Cerebellar nuclear complex (tissue), 1 donor: ENCODE measurements at places on chromosomes 7 and 10.

DNA sequence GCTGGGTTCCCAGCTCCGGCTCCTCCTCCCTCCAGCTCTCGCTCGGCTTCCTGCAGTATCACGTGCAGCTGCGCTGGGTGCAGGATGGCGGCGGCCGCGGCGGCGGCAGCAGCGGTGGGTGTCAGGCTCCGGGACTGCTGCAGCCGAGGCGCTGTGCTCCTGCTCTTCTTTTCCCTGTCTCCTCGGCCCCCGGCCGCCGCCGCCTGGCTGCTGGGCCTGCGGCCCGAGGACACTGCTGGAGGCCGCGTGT is at the start of gene CNNM1:
CNNM1 (plus strand) TSS at position 53 of the 250 bp plus-strand sequence; CDS start at position 85, 32 bp downstream.
- DNase-seq, result no peak

- DNase-seq, result no peak
Measured at GRCh38 chr7:94763268-94763667, 107.3 kb upstream of the SGCE start.

- no peak for DNase-seq
Measured at GRCh38 chr10:22976534-22976933, 48.7 kb downstream of the ARMC3 start.

GRCh38 chr7:48101968-48102367 is 12.9 kb downstream of the UPP1 start:
- DNase-seq, result no peak

- no peak for DNase-seq
Measured at GRCh38 chr7:37348982-37349381, 99.7 kb downstream of the ELMO1 start.

DNA sequence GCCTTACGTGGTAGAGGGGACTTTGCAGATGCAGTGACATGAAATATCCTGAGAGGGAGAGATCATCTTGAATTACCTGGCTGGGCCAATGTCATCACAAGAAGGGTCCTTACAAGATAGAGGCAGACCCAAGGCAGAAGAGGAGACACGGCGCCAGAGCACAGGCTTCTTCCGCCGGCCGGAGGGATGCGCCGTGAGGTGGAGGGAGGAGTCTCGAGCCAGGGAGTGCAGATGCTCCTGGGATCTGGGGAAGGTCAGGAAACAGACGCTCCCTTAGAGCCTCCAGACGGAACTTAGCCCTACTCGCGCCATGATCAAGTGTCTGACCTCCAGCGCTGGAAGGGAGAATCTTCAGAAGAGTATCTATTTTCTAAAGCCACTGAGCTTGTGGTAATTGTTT is 304.8 kb downstream of the GLRX3 start:
- no peak for DNase-seq

- no peak for DNase-seq
Measured at GRCh38 chr10:13016426-13016825, 14.9 kb upstream of the CCDC3 start.

DNA sequence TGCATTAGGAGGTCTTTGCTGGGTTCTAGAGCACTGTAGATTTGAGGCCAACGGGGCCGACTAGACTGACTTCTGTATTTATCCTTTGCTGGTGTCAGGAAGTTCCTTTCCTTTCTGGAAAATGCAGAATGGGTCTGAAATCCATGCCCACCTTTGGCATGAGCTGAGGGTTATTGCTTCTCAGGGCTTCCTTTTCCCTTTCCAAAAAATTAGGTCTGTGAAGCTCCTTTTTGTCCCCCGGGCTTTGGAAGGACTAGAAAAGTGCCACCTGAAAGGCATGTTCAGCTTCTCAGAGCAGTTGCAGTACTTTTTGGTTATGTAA is 675 bp downstream of the IL6 start:
- no peak for DNase-seq

- no peak for DNase-seq
Measured at GRCh38 chr10:99540306-99540656, 7.5 kb downstream of the NKX2-3 start.

- DNase-seq, result no peak
Measured at GRCh38 chr7:153320681-153321080, 561.1 kb downstream of the ACTR3B start.

DNA sequence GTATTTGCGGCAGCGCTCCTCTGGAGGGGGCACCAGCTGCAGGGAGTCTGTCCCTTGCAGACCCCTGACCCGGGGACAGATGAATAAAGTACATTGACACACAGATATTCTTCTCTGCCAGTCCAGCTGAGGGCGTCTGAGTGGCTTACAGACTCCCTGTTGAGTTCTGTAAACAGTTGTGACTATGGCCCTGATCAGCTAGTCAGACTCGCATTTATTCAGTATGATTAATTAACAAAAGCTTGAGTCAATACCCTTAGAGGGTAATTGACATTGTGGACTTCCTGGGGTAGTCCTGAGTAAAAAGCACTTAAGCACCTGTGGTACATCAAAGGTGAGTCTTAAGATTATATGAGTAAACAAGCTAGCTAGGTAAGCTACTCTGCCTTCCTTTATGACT is 21.0 kb downstream of the ANKRD30A start:
- DNase-seq, result no peak

GRCh38 chr7:17359610-17360009 is 61.2 kb downstream of the AHR start:
- no peak for DNase-seq

GRCh38 chr10:19877466-19878255 is 61.4 kb downstream of the PLXDC2 start:
- DNase-seq, result no peak
